ENCODE measurements at places on chromosomes 11 and 22. TPM values are rescaled to one million over a fixed set of nuclear protein-coding genes. Genes with fewer than 3 reads are reported as not detected.

GPR83 gene
- not detected for total RNA-seq

CD3G gene
- not detected for total RNA-seq

DNA sequence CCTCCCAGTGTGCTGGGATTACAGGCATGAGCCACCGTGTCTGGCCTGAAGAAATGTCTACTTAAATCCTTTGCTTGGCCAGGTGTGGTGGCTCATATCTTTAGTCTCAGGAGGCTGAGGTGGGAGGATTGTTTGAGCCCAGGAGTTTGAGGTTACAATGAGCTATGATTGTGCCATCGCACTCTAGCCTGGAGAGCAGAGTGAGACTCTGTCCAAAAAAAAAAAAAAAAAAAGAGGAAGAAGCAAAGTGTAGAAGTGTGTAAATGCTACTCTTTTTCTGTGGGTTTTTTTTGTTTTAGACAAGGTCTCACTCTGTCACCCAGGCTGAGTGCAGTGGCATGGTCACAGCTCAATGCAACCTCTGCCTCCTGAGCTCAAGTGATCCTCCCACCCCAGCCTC, 6.4 kb upstream of the ATG16L2 start:
- no peak for DNase-seq

GRCh38 chr11:69799582-69799981, 19.6 kb downstream of the FGF3 start:
- DNase-seq = peak; percentile 38

DNA sequence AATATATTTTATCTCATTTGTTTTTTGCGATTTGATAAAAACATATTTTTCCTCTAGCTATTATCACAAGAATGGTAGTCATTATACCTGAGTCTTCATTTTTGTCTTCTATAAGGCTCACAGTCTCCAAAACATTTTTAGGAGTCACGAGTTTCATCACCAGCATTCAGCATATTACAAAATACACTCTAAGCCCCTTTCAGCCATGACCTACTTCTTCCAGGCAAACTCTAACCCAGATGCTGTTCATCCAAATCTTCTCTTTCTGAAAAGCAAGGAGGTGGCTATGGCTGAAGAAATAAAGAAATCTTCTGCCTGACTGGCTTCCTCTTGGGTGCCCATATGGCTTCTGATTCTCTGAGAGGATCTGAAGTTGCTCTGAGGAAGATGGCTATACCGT, 35.7 kb upstream of the USP47 start:
- no peak for DNase-seq
